Neural progenitor cell (in vitro differentiated cells): ENCODE measurements at places on chromosomes 1 and 21. TPM values are rescaled to one million over a fixed set of nuclear protein-coding genes. Genes with fewer than 3 reads are reported as not detected.

The ITLN2 gene
- total RNA-seq: not detected in 2 replicates

DNA sequence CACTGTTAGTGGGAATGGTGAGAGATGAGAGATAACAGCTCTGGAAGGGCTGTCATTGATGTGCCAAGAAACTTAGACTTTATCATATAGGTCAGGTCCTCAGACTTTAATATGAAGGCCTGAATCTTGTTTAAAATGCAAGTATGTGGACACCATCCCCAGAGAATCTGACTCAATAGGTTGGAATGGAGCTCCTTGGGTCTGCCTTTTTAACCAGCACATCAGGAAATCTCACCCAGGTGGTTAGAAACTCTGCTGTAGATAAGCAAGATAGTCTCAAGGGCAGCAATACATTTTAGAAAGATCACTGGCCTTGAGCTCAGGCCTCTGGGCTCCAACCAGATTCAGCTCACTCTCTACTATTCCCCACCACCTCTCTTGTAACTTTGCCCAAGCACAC, 180.4 kb downstream of the SLC44A5 start:
- no peak for DNase-seq

DNA sequence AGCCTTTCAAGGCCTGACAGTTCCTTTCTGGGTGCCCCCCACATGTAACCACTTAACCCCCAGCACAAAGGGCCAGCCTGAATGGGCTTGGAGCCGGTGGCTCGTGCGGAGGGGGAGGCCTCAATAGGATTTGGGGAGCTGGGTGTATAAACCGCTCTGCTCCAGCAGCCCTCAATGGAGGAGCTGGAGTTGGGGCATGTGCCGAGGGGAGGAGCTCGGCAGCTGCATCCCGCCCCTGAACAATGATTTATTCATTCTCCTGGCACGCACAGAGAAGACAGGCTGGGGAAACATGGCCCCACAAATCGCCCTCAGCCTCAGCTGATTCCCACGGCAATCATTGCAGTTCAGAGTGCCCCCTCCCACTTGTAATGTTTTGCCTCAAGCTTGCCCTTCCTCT, 6.9 kb upstream of the C1orf216 start:
- DNase-seq: peak; percentile 63

The NHLH1 gene
- total RNA-seq: 0.07 and 0.22 TPM in 2 replicates

DNA sequence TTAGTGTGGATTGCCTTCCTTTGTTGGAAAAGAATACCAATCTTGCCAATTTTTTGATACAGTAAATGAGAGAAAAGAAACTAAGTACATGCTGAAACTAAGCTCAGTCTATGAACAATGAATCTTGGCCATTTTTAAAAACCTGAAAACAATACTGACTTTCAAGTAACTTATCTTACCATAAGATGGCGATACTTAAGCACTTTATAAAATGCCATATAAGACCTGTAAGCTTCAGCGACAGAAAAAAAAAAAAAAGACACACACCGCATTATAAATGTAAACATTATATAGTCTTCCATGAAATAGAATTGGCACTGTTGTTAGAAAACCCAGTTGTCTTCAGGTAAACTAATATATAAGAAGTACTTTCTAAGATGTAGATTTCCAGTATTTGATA, 3.0 kb downstream of the OLFM3 start:
- no peak for DNase-seq

- DNase-seq: no peak
These were observed 31.0 kb upstream of the H6PD start for GRCh38 chr1:9203511-9203982.

The LMOD1 gene
- 0.37 and 1.2 TPM in 2 replicates for total RNA-seq

The ERG gene
- total RNA-seq: 0.09 TPM in 1 of 2 replicates, not detected in the other

- DNase-seq: no peak
These were observed 36.6 kb downstream of the CAPZB start for GRCh38 chr1:19448491-19449439.

DNA sequence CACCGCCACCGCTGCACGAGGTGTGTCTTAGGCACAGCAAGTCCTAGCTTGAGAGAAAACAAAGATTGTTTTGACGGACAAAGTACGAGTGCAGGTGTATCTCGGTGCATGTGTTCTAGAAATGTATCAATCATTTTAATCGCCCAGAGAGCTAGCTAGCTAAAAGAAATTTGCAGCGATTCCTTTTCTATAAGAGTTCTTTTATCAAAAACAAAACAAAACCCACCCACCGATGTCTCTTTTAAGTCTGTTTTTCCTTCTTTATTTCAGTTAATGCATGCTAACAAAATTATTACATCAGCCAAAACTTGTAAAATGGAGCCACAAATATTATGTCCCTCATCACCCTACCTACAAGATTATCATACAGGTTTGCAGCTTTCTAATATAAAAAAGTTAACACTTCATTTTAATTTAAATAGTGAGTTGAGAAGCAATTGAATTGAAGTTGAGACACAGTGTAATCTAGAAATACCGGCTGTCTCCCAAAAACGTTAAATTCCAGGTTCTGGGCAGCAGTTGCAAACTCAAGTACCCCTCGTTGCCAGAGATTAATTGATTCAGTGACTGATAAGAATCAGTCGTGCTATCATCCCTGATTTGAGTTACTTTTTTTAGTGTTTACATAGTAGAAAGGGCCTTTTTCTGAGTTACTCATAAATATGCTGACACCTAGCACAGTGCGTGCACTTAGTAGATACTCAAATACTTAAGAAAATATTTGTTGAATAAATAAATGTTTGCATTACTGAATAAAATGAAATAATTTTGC, 1.5 kb upstream of the SYDE2 start:
- DNase-seq: no peak

The EPHA2 gene
- 14.9 and 40.9 TPM in 2 replicates for total RNA-seq

- no peak for DNase-seq
These were observed 31.9 kb upstream of the SARS1 start for GRCh38 chr1:109181807-109182163.

The GPR37L1 gene
- total RNA-seq: 0.06 TPM in 1 of 2 replicates, not detected in the other

The GPR157 gene
- total RNA-seq: 1.6 and 2.1 TPM in 2 replicates

DNA sequence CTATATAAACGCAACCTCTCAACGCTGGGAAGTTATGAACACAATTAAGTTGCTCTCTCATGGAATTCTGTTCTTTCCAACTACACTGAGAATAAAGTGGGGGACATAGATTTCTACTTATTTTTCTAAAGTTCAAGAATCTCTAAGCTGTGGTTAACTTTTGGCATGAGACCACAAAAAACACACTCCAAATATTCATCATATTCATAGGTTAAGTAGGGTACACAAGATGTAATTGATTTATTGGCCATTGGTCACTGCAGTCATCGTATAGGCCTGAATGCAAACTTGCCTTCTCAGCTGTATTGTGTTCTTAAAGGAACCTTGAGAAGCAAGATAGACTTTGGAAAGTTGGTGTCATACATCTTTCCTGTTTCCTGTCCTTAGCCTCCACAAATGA, 40.3 kb downstream of the PRRX1 start:
- no peak for DNase-seq

The ARMH1 gene
- total RNA-seq: 3.6 and 11.4 TPM in 2 replicates
